Gastroesophageal sphincter (tissue), 4 donors: ENCODE measurements at places on chromosomes 6 and 20. TPM values are rescaled to one million over a fixed set of nuclear protein-coding genes. Genes with fewer than 3 reads are reported as not detected.
A peak's percentile ranks its signal among the peaks of the same experiment; 100 is the strongest.

The ANGPT4 gene
- total RNA-seq = not detected

The ZC2HC1B gene
- not detected for total RNA-seq

GRCh38 chr6:151721146-151721545, 86.3 kb upstream of the ESR1 start:
- no peak overlapping the region for H3K4me3 ChIP-seq
- H3K36me3 ChIP-seq = no peaks in the 10 kb centered on the region
- no peaks in the 10 kb centered on the region for H3K4me1 ChIP-seq
- no peak overlapping the region for H3K27ac ChIP-seq

GRCh38 chr6:147974376-147974775, 368.3 kb upstream of the SASH1 start:
- no peaks in the 10 kb centered on the region for H3K36me3 ChIP-seq
- H3K27me3 ChIP-seq = no peaks in the 10 kb centered on the region

GRCh38 chr20:25223179-25223661, 24.7 kb upstream of the PYGB start:
- peaks cover 20% of the 10 kb centered on the region for H3K4me1 ChIP-seq
- ATAC-seq = no peak
- H3K4me3 ChIP-seq = no peak overlapping the region
- H3K27ac ChIP-seq = peak overlapping the region; percentile 62
- H3K27me3 ChIP-seq = no peaks in the 10 kb centered on the region

GRCh38 chr6:77930952-77931351, 278.1 kb downstream of the MEI4 start:
- no peak overlapping the region for H3K4me3 ChIP-seq
- no peaks in the 10 kb centered on the region for H3K36me3 ChIP-seq
- no peaks in the 10 kb centered on the region for H3K27me3 ChIP-seq
- no peak overlapping the region for H3K27ac ChIP-seq

DNA sequence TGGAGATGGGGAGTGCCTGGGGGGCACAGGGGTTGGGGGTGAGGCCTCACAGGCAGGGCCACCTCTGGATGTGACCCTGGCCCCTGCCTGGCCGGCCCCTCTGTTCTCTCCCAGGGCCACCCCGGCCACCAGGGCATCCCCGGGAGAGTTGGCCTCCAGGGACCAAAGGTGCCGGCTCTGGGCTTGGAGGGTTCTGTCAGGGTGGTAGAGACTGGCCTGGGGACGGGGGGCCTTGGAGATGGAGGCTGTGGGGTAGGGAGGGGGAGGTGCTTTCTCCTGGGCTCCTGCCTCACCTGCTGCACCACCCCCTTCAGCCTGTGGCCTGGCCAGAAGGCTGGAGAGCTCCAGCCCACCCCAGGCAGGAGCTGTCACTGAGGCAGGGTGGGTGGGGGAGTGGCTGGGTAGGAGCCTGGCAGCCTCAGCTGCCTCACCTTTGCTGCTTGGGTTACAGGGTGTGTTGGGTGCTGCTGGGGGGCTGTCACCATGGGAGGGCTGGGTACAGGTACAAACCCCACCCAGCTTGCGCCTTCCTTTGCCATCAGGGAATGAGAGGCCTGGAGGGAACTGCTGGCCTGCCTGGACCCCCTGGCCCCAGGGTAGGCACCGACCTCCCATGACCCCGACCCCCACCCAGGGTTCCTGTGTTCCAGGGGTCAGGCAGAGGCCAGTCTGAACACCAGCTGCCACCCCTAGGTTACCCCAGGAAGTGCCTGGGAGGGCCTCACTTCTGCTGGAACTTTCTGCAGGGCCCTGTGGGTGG, 32.7 kb downstream of the COL20A1 start:
- peaks cover 89% of the 10 kb centered on the region for H3K27me3 ChIP-seq
- no peak for ATAC-seq
- H3K27ac ChIP-seq = no peak overlapping the region

- no peaks in the 10 kb centered on the region for H3K4me1 ChIP-seq
- H3K27me3 ChIP-seq = no peaks in the 10 kb centered on the region
- no peaks in the 10 kb centered on the region for H3K36me3 ChIP-seq
- no peak overlapping the region for H3K4me3 ChIP-seq
These were observed 354.4 kb upstream of the KCNQ5 start for GRCh38 chr6:72267470-72267869.

- no peaks in the 10 kb centered on the region for H3K27me3 ChIP-seq
- ATAC-seq = peak; percentile 66
- no peaks in the 10 kb centered on the region for H3K4me1 ChIP-seq
- no peak overlapping the region for H3K4me3 ChIP-seq
These were observed 14.8 kb upstream of the CD164 start for GRCh38 chr6:109397020-109397419.

DNA sequence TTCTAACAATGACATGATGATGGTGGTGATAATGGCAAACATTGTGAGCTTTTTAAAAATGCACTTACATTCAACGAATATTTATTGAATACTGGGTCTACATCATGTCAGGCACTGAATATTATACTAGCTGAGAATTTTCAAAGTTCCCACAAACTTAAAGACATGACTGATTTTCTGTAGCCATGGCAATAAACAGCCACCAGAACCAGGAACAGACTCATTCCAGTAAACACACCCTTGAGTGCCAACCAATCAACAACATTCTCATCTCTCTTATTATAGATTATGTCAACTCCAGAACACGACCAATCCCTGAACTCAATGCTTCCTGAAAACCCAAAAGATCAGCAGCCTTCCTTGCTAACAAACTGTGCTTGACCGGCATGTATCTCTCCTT, 212.4 kb upstream of the RUNX2 start:
- H3K4me3 ChIP-seq = no peak overlapping the region
- ATAC-seq = no peak
- no peak overlapping the region for H3K27ac ChIP-seq
- no peaks in the 10 kb centered on the region for H3K4me1 ChIP-seq
- no peaks in the 10 kb centered on the region for H3K27me3 ChIP-seq
